ENCODE measurements at places on chromosomes 12 and 14. TPM values are rescaled to one million over a fixed set of nuclear protein-coding genes. Genes with fewer than 3 reads are reported as not detected.

DNA sequence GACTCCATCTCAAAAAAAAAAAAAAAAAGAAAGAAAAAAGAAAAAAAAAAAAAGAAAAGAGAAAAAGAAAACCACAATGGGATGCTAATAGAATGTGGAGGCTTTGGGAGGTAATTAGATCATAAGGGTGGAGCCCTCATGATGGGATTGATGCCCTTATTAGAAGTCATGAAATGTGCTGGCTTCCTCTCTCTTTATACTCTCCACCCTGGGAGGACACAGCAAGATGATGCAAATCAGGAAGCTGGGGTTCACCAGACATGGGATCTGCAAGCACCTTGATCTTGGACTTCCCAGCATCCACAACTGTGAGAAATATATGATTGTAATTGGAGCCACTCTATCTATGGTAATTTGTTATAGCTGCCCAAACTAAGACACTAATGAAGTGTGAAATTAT is 13.4 kb upstream of the DRAM1 start:
- no peak for DNase-seq

- DNase-seq: no peak
These were observed 465.5 kb downstream of the PDZRN4 start for GRCh38 chr12:41653386-41654326.

DNA sequence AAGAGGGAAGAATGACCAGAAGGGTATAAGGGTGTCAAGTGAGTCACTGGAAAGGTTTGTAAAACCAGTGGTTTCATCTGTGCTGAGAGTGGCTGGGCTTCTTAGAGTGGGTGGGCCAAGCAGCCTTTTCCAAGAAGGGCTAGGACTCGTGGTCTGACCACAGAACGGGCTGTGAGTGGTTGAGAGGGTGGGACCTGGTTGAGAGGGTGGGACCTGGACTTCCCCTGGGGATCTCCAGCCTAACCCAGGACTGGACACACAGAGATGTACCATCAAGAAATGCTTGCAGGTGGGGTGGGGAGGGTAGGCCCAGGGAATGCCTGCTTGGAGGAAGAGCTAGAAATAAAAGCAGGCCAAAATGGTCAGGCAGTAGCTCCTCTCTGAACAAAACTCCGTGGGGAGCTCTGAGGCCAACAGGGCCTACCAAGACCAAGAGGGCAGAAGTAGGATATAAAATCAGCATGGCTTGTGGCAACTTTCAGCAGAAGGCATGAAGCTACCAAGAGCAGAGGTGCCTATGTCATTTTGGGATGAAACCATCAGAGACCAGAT is 140.5 kb downstream of the FOXN3 start:
- DNase-seq: no peak

The AP1G2 gene
- total RNA-seq: 10.0 TPM

The SSTR1 gene
- total RNA-seq: 14.8 TPM

The TSHR gene
- under 0.01 TPM for total RNA-seq

- DNase-seq: no peak
These were observed 866 bp downstream of the KRT79 start for GRCh38 chr12:52832985-52833905.

- DNase-seq: no peak
These were observed 85.4 kb downstream of the CRACR2A start for GRCh38 chr12:3667485-3667884.

The LRRIQ1 gene
- 7.0 TPM for total RNA-seq

Measured in occipital lobe (tissue), 3 donors.